AG10803 (cell line): ENCODE measurements at places on chromosomes 2 and 18.

DNA sequence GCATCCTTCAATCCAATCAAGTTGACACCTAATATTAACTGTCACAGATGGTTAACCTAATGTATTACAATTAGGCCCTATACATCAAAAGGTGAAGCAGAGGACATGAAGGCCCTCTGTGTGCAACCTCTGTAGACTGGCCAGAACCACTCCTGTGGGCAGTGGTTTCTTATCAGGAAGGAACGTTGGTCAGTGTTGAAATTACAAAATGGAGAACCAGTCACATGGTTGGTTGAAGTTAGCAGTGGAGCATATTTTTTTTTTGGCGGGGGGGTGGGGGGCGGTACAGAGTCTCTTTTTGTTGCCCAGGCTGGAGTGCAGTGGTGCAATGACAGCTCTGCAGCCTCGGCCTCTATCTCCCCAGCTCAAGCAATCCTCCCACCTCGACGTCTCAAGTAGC lies 19.8 kb downstream of the RNU2-63P start:
- no peak for DNase-seq

DNA sequence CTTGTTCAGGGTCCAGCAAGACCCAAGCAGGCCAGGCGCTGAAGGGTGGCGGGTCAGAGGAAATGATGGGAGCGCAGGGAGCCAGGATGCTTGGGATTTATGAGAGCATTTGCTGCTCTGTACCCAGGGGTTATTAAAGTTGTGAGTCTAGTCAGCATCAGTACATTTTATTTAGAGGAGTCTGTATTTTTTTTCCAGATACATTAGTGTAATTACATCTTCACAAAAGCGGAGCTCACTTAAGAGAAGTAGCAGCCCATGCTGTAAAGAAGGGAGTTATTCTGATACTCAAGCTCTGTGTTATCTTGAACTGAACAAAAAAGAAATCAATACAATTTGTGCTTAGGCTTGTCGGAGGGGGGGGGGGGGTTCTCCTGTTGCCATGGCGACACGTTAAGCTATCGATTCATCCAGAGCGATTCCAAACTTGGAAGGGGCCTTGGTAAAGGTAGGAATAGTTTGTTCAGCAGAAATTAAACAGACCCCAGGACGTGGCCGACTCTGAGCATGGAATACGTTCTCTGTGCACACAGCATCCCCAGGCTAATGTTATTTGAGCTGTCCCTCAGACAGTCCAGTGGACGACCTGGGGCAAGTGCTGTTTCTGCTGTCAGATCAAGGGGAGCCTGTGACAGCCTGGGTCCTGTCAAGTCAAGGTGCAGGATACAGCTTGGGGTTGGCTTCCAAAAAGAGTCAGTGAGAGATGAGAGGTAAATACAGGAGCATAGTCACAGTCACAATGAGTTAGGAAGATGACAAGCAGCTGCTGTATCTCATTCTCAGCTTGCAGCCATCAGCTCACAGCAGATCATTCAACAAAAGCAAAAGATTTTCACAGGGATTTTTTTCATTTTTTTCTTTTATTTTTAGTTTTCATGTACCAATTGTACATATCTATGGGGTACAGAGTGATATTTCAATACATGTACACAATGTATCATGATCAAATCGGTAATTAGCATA lies 387.6 kb downstream of the DCDC2C start:
- no peak for DNase-seq

DNA sequence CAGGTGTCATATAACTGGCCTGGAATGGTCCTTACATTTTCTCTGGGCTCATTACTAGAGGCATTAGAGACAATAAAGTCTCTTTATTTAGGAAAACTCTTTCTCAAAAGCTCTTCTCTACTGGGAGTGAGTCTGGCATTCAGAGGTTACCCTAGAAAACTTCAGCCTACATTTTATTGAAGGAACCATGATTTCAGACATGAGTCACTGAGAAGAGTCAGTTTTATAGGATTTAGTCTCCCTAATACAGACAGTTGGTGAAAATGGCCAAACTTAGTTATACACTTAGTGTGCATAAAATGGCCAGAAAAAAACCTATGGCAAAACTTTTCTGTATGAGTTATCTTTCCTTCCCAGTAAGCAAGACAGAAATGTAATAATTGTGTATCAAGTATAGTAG lies 689.4 kb downstream of the ZEB2 start:
- no peak for DNase-seq

DNA sequence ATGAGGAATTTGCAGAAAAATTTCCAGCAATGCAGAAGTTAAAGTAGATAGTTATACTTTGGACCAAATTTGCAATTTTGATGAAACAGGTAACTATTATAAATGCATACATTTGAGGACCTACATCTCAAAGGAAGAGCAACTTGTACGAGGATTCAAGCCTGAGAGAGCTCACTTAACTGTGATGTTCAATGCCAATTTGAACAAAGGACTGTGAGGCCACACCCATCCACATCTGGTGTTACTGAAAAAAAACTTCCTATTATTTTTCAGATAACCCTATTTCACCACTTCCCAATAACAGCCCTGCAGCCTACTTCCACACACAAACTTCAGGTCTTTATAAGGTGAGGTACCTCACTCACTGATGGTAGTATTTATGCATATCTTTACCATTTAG lies 203.5 kb upstream of the NABP1 start:
- DNase-seq, result peak; percentile 19

DNA sequence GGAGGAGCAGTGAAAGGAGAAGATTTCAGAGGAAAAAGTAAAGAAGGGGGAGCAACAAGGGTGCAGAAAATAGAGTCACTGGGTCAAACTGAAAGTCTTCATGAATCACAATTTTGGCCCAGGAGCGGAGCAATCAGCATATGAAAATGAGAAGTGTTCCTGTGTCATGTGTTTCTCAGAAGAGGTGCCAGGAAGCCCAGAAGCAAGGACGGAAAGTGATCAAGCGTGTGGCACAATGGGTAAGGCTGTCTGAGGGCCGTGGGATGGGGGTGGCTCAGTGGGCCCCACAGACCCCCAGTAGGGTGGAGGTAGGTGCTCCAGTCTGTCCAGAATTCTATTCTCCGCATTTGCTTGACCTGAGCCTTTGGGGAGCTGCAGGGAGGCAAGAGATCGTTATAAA lies 44.2 kb downstream of the SP140 start:
- no peak for DNase-seq

DNA sequence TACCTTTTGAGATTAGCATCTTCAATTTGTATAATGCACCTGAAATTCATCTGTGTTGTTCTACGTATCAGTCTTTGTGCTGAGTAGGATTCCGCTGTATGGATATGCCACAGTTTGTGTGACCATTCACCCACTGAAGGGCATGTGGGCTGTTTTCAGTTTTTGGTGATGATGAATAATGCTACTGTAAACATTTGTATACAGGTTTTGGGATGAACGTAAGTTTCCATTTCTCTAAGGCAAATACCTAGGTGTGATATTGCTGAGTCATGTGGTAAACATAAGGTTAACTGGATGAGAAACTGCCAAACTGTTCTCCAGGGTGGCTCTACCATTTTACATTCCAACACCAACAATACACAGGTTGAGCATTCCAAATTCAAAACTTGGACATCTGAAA lies 35.1 kb downstream of the CABYR start:
- no peak for DNase-seq

DNA sequence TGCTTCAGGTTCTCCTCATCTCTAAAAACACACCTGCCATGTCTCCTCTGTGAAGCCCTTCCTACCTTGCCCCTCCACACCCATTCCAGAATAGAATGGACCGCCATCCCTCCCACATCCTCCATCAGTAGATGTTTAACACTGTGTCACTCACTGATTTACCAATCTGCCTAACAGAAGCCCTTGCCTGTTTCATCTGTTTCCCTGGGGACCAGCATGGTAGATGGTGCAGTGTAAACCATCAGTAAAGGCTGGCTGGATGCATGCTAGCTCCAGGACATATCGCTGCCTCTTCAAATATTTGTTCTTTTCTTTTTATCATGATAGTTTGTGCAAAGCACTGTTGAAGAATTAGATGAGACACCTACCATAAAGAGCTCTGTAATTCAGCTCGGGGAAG lies 271.4 kb downstream of the PIEZO2 start:
- DNase-seq, result no peak

- no peak for DNase-seq
These were observed 119.0 kb downstream of the SMAD7 start for GRCh38 chr18:48831802-48832201.

DNA sequence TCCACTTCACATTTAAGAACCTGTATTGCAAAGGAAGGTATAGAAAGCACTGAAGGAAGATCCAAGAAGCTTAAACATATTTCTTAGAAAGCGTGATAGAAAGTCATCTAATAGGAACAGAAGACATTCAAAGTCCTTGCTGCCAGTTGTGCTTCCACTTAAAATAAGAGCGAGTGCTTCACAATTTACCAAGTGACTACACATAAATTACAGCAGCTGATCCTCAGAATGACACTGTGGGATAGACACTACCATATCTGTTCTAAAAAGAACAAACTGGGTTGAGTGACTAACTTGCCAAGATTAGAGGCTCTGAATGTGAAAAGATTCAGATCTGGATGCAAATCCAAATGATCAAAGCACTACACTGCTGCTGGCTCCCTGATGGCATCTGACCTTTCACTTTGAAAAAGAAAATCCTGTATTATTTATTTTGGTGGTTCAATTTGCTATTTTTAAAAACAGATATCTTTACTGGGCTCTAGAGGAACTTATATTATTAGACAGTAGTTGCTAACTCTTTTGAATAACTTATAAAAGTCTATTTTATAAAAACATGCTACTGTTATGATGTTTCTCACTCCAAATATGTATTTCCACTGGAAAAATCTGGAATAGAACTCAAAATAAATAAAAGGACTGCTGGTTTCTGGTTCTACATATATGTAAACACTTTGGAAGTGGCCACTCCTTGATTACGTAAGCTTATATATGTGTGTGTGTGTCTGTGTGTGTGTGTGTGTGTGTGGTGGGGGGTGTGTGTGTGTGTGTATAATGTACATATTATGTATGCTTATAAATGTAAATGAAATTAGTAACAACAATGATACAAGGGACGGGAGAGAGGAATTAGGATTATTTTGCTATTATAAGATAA lies 57.4 kb downstream of the KIDINS220 start:
- no peak for DNase-seq

GRCh38 chr2:105590780-105591660 lies 153.7 kb upstream of the NCK2 start:
- no peak for DNase-seq

DNA sequence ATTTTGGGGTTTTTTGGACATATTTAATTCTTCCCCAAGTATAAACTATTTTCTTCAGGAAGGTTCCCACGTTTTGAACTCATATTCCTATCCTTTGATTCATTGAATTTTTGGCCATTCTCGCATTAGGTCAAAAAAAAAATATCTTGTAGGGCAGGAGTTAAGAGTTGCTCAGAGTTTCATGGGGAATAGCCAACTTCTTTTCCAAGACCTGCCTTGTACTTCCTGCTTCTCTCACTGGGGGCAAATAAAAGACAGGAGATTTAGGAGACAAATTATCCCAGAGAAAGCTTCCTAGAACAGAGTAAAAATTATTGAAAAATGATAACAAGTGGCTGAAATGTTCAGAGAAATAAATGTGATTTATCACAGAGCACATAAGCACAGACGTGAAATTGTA lies 55.2 kb upstream of the BCL11A start:
- peak; percentile 5 for DNase-seq

- no peak for DNase-seq
These were observed 28.6 kb downstream of the LRRC30 start for GRCh38 chr18:7259475-7259874.

DNA sequence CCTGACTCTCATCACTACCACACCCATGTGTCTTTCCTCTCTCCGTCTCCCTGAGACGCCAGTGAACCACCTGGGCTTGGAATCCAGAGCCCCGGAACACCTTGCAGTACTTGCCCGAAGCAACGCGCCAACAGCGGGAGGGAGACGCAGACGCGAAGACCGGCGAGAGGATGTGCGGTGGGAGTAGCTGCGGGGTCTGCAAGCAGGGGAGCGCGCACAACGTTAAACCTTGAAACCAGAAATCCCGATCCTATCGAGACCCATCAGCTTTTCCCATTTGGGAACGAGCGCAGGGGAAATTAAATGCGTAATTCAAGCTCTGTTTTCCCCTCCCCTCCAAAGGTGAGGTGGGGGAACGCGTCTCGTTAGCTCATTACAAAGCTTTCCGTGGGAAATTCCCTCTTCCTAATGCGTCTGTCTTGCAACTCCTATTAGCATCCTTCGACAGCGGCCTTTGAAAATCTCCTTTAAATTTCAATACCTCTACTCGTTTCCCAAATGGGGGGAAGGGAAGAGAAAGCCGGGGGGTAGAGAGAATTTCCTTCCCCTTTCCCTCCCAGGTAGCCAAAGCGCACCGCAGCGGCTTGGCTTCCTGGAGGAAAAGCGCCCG lies 421 bp upstream of the CNTNAP5 start:
- no peak for DNase-seq

DNA sequence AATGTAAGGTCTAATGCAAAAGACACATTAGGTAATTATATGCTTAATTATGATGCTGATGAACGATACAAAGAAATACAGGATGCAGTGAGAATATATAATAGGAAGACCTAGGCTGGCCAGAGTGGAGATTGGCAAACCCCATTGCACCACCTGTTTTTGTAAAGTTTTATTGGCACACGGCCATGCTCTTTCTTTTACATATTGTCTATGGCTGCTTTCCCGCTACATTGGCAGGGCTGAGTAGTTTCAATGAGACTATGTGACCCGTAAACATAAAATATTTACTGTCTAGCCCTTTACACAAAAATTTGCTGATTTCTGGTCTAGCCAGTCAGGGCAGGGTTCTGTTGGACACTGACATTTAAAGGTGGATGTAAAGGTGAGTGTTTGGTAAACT lies 5.4 kb downstream of the SEC11C start:
- no peak for DNase-seq

DNA sequence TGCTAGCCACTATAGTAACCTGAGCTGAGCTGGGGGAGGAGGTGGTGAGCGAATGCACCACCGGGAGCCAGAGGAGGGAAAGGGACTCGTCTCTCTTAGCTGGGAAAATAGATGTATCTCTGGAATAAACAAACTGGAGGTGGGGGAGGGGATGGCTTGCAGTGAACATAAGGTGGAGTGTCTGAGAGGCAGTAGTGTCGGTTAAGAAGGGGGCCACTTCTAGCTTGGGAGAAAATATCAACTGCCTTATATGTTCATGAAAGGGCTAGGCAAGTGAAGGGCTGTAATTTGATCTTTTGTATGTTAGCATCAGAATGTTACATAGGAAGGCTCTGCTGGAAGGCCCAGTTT lies 2.2 kb downstream of the SETBP1 start:
- no peak for DNase-seq

DNA sequence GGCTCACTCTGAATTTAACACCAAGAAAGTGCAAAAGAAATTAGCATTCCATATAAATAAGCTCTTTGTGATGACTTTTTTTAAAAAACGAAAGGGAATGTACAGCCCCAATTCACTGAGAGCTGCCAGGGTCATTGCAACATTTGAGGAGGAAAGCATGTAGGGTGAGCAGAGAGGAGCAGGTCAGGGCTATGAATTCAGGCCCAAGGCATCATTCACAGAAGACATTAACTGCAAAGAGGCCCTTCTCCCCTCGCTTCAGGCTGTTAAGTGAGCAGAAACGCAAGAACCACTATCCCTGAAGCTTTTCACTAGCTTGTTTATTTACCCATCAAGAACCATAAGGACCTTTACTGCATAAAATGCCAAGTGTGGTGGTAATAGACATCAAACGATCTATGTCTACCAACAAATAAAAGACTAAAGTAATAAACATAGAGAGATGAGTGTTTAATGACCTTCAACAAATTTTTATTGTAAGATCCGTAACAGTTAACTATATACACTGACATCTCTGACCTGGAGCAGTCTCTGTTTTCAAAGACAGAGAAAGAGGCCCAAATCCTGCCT lies 333.1 kb upstream of the HNRNPA3 start:
- DNase-seq, result no peak

- DNase-seq, result peak; percentile 14
These were observed 68.6 kb downstream of the BARD1 start for GRCh38 chr2:214740867-214741395.

GRCh38 chr2:97740590-97741182 lies 27.3 kb downstream of the ZAP70 start:
- no peak for DNase-seq
